G401 (cell line): ENCODE measurements at places on chromosomes 4 and X. TPM values are rescaled to one million over a fixed set of nuclear protein-coding genes. Genes with fewer than 3 reads are reported as not detected.

The CT45A2 gene
- total RNA-seq: not detected in 2 replicates

The ZNF711 gene
- total RNA-seq: not detected in 2 replicates

The TKTL1 gene
- not detected in 2 replicates for total RNA-seq

The KLHL13 gene
- total RNA-seq: not detected in 2 replicates

The ARFIP1 gene
- 36.3 and 45.0 TPM in 2 replicates for total RNA-seq

The CFI gene
- not detected in 2 replicates for total RNA-seq

The ALG13 gene
- 7.0 and 27.6 TPM in 2 replicates for total RNA-seq

The DAPP1 gene
- not detected in 2 replicates for total RNA-seq

The NOX1 gene
- not detected in 2 replicates for total RNA-seq

The IQSEC2 gene
- 16.0 and 18.4 TPM in 2 replicates for total RNA-seq

The RBMX gene
- 433 and 563 TPM in 2 replicates for total RNA-seq

The SORBS2 gene
- 16.3 and 39.7 TPM in 2 replicates for total RNA-seq

The SHOX gene
- not detected in 2 replicates for total RNA-seq
